ENCODE measurements at places on chromosomes 3 and 15.

DNA sequence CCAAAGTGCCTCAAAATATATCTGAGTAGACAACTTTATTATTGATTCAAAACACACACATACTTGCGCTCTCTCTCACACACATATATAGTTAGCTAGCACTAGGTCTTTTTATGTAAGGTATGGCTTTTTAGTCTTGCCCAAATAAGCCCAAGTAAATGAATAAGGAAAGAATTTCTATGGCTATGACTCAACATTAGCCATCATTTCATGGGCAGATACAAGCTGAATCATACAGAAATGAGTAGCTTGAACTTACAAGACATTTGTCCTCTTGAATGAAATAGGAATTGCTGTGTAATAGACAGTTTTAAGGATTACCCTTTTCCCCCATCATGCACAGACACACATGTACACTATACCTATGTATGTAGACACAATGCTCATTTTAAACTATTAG, 4.9 kb downstream of the CADPS start:
- DNase-seq: peak; percentile 26

GRCh38 chr15:77527831-77528231, 104.9 kb downstream of the LINGO1 start:
- DNase-seq: no peak

- peak; percentile 50 for DNase-seq
Observed at GRCh38 chr3:31999907-32000439, 18.4 kb downstream of the ZNF860 start.

DNA sequence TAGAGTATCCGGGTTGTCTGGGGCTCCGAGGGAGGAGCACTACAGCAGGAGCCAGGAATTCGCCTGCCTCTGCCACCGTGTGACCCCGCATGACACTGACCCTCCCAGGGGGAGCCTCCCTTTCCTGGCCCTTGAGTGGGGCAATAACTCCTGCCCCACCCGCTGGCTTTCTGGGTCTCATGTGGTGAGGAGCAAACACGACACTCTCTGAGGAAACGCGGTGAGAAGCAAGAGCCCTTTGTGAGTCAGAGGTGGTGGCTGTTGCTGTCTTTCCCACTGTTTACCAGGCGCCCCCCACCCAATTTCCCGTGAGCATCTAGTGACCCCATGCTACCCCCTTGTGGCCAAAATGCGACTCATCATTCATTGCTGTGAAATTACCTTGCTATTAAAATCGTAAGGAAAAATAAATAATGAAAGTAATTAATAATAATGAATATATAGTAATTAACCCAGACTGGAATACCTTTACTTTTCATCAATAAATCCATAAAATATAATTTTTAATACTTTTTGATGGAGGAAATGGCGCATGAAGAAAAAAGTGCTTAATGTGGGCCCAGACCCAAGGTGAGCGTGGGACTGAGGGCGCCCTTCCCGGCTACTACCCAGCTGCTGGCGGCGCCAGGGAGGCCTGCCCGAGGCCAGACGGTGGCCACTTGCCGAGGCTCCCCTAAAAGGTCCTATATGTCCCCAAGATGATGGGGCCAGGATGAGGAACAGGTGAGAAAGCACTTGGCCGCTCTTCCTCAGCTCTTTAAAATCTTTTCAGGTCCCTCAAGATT, 29.3 kb downstream of the CCNL1 start:
- DNase-seq: no peak

- no peak for DNase-seq
Observed at GRCh38 chr15:20294651-20295237, 246.9 kb downstream of the GOLGA6L6 start.

GRCh38 chr3:114566162-114566755, 272.4 kb downstream of the TIGIT start:
- no peak for DNase-seq

DNA sequence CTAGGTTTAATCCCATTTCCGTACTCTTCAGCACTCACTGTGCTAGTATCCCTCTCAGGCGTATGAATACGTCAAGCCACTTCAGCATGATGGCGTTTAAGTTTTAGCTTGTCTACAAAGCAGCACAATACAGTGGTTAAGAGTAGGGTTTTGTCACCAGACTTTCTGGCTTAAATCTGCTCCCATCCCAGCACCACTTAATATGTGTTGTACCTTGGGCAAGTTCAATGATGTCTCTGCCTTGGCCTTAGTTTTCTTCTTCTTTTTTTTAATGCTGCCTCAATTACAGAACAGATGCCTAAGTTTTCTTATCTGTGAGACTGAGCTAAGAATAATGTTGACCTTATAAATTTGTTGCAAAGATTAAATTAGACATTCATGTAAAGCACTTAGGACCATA, 152.9 kb upstream of the CTDSPL start:
- no peak for DNase-seq

Measured in kidney glomerular epithelial cell (primary cell).